Dorsolateral prefrontal cortex (tissue), 122 donors: ENCODE measurements at places on chromosomes 16 and 17.

- DNase-seq, result no peak
These were observed 107.2 kb upstream of the TMEM97 start for GRCh38 chr17:28211811-28212210.

DNA sequence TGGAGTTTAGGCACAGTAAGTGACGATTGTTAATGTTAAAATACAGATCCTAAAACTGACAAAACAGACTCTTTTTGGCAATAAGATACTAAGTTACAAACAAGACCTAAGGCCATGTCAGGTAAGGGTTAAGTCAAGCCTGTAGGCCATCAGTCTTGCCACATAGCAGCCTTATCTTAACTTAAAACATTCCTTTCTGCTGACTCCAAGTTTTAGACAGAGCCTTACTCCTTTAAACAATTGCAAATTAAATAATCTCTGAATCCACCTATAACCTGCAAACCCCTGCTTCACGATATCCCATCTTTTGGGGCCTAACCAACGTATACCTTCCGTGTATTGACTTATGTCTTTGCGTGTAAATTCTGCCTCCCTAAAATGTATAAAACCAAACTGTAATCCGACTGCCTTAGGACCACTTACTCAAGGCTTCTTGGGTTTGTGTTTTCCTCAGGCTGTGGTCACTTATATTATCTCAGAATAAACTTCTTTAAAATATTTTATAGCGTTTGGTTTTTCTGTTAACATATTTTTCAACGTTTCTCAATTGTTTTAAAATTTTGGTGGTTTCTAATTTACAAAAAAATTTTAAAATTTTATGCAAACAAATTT is 64.4 kb downstream of the EFCAB5 start:
- DNase-seq, result no peak

DNA sequence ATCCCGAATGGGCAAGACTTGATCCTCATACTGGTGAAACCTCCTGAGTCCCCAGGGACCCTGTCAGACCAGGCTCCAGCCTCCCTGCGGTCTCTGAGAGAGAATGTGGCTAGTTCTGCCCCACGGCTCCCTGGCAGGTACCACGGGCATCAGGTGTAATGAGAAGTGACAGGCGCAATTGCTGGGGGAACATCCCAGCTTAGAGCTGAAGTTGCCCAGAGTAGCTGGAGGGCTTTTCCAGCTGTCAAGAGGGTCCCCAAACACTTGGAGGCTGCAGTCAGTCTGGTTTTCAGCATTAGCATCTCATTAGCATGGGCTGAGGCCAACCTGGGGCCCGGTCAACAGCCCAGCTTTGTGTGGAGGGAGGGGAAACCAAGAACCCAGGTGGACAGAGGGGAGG is 100.0 kb upstream of the TMEM132E start:
- DNase-seq, result no peak

DNA sequence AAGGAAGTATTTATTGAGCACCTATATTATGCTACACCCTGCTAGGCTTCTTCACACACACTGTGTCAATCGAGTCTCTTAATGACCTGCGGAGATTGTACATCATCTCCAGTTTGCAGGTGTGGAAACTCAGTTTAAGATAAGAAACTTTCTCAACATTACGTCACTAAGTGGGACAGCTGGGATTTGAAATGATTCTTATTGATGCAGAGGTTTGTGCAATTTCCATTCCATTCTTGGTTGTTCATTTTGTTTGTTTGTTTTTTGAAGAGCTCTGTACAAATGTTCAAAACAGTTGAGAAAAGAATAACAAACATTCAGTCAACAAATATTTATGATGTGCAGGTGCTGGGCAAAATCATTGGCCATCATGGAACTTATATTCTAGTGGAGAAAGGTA is 84.8 kb downstream of the MAP2K6 start:
- DNase-seq, result no peak

DNA sequence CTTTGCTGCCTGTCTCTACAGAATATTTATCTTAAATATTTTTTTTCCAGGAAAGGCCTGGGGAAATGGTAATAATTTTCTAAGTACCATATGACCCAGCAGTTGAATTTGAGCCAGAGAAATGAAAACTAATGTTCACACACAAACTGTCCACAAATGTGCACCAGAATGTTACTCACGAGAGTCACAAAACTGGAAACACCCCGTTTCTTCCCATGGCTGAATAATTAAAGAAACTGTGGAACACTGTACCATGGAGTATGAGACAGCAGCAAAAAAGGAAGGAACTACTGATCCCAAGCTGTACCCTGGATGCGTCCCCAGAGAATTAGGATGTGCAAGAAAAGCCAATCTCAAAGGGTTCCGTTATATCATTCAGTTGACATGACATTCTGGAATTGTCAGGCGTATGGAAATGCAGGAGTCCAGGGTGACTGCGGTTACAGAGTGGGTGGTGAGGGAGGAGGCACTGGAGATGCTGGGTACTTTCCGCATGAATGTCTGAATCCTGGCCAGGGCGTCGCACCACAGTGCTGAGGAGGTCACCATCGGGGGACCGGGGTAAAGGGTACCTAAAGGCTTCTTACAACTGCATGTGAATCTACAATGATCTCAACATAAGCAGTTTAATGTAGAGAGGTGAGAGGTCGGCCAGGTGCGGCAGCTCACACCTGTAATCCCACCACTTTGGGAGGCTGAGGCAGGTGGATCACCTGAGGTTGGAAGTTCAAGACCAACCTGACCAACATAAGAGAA is 34.5 kb downstream of the USP22 start:
- DNase-seq, result no peak

DNA sequence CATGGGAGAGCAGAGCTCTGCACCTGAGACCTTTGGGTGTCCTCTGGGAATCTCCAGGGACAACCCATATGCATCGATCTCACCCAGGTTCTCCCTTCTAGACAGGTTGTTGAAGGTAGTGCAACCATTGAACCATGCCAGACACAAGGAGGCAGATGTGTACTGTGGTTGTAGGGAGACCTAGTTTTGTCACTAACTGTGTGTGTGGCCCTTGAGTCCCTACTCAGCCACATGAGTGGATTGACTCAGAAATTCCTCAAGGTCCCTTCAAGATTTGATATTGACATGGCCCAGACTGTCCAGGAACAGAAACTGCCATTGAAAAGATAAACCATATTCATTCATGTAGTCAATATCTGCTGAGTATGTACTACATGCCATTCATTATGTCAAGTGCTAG is 396.4 kb upstream of the CCL2 start:
- no peak for DNase-seq

DNA sequence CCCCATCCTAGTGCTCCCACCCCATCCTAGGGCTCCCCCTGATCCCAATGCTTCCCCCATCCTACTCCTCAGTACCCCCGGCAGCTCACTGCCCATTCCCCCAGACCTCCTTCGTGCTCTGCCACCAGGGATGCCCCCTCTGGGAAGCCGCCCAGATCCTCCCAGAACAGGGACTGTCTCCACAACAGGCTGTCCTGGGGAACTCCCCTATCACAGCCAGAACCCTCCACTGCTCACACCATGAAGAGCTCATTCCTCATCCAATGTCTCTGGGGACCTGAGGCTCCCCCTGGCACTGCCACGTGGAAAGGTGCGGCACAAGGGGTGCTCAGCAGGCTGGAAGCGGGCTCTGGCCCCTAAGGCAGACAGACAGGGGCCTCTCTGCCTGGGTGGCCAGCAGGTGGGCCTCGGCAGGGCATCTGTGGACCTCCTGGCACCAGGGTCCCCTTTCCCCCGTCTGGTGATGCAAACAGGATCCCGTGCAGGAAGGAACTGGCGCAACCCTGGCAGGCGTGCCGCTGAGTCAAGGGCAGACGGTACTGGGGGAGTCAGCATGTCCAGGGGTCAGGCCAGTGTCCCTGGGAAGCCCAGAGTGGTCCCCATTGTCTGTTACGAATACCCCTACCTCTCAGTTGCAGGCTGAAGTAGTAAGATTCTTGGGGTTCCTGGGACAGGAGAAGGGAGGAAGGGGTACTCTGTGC is 14.8 kb upstream of the PVALEF start:
- no peak for DNase-seq

DNA sequence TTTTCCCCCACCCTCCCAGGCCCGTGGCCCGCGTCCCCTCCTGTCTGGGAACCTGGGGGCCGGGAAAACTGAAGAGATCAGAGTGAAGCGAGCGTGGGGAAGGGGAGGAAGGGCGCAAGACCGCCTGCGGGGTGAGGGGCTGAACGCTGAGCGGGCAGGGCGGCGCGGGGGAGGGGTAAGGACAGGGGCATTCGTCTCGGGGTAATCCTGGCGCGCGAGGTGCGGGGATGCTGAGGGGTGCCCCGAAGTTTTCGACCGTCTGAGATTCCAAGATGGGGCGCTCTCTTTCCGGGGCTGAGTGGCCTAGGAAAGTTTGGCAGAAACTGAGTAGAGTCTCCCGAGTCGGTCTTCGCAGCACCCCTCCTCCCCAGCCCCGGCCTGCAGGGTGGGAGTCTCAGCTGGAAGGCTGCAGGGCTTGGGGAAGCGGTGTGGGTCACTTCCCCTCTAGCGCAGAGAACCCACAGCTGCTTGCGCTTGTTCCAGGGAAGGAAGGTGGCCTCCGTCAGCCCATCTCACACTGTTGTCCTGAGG is 555 bp downstream of the TTYH2 start:
- no peak for DNase-seq
